ENCODE measurements at places on chromosomes 7 and 10.

DNA sequence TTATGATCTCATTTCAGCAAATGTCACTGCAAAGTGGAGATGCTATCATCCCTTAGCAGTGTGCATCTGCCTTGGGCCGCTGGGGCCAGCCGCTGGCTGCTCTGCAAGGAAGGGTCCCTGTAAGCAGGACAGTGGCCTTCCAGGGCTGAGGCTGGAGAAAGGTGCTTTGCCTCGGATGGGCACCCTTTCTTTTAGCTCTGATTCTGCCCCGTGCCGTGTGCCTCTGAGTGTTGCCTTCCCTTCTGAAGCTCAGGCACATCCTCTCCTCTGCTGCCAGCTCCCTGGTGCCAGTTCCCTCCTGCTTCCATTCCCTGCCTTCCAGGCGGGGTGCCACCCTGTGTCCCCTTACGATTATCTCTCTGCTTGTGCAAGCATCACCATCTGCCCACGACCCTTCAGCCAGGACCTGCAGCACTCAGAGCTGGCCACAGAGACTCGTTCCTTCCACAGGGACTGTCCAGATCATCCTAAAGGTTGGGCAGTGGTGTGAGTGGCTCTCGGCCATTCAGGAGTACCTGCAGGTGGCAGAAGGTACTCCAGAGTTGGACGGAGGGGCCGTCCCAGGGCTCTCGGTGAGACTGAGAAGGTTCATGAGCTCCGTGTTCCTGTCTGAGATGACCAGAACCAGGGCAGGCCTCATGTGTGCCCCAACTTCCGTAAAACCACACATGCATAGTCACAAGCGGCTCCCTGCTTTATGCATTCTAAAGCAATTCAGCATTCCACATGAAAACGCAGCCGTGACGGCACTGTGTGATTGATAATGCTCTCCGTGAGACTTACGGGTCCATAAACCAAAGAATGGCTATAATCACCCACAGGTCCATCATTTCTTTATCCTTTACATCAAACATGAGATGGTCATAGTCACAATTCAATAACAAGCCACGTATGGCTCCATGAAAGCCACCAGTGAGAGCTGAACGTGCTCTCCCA is 371.4 kb downstream of the DNAJB6 start:
- no peak for DNase-seq

DNA sequence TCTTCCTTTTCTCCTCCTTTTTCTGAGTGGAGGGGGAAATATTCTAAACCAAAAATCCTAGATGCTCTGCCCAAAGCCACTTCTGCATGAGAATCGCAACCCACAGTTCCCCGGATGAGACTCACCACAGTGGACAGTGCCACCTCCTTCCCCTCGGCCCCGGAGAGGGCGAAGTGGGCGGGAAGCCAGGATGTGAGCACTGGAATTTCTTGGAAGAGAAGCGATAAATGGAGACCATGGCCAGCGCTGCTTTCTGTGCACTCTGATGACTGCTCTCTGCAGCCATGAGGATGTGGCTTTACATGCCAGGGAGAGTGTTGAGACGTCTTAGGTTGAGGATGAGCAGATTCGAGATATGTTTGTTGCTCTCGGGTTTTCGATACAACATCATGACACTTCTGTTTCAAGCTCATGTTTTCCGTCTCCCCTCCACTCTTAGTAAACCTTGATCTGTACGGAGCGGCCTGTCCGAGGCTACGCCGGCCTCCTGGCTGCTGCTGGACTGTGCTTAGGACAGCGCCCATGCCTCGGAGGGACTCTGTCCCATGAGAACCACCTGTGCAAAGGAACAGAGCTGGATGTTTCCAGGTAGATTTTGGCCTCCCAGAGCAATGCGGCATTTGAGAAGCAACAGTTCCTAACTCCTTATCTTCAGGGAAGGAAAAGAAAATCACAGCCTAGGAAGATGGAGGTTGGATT is 414.6 kb upstream of the FOXK1 start:
- DNase-seq: no peak

DNA sequence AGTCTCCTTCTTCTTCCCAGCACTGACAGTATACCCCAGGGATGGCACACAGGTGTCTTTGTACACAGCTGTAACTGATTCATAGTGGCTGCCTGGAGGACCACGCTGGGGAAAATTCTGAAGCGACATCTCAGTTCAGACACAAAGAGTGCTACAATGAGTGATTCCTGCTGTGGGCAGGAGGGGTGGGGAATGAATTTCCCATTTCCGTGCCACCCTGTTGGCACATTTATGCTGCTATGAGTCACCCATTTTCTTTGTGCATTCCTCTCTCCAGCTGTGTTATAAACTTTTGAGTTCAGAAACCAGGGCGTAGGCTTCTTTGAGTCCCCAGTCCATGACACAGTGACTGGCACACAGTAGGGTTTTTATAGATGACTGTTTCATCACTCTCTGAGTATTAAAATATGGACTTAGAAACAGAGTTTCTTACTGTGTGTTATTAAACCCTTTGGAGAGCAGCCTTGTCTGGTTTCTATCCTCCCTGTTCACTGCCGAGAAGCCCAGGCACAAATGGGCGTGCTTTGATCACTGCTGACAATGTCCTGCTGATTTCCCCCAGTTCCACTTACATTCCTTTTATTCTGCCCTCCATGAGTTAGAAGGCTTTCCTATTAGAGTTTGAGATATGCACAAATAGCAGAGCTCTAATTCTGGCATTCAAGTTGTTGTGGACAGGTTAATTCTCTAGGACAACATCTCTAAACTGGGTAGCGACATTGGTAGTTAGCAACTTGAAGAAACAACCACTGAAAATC is 24.0 kb upstream of the NPS start:
- DNase-seq: no peak

DNA sequence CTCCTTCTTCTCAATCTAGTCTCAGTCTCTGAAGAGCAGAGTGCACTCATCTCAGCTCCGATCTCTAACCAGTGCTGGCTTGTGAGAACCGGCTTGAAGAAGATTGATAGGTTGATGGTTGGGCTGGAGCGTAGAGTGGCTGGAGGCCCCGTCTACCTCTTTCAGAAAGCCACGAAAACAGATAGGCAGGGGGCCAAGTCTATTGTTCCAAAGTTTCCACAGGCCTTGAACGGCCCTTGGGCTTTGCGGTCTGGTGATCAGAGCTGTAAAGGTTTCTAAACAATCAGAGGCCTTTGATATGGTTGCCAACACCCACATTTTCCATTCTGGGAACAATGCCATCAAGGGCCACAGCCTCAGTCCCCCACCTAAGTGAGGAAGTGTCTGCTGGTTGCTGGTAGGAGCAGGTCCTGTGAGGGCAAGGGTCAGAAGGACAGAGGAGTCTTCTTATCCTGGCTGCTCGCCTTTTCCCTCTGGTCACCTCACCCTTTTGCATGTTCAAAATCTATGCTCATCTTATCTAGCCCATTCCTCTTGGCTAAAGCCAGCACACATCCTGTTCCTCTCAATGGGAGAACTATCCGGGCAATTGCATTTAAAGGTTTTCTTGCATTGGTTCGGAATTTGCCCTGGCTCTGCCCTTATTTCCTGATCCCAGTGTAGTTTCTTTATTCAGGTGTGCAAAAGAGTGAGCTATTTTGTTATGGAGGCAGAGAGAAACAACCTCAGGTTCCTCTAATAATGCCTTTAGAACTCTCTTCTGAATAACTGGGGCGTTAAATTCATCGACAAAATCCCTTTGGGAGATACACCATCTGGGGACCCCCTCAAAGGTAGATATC is 70.3 kb upstream of the KMT2E start:
- peak; percentile 93 for DNase-seq

DNA sequence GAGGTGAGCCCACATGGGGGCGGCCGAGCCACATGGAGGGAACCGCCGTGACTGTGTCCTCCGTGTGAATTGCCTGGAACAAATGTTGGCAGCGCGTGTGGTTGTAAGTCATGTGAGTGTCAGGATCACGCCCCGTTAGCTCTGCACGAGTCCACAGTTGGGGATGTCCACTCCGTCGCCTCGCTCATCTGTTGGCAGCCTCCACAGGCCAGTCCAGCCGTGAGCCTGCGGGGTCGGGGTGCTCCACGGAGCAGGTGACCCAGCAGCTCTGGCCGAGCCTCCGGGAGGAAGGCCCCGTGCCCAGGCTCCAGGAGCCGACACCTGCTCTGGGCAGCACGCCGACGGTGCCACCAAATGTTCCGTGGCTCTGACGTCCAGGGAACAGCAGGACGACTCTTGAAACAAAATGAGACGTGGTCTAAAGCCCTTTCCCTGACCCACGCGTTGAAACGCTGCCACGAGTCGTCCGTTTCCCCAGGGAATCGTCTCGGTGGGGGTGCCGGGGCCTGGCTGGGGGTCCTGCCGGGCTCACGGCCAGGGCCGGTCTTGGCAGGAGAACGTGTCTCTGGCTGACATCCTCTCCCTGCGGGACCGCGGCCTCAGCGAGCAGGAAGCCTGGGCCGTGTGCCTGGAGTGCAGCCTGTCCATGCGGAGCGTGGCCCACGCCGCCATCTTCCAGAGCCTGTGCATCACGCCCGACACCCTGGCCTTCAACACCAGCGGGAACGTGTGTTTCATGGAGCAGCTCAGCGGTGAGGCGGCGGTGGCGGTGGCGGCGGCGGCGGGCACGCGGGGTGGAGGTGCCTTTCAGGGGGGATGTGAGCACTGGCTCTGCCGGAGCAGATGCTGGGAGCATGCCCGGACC is 7.0 kb downstream of the KNDC1 start:
- no peak for DNase-seq

DNA sequence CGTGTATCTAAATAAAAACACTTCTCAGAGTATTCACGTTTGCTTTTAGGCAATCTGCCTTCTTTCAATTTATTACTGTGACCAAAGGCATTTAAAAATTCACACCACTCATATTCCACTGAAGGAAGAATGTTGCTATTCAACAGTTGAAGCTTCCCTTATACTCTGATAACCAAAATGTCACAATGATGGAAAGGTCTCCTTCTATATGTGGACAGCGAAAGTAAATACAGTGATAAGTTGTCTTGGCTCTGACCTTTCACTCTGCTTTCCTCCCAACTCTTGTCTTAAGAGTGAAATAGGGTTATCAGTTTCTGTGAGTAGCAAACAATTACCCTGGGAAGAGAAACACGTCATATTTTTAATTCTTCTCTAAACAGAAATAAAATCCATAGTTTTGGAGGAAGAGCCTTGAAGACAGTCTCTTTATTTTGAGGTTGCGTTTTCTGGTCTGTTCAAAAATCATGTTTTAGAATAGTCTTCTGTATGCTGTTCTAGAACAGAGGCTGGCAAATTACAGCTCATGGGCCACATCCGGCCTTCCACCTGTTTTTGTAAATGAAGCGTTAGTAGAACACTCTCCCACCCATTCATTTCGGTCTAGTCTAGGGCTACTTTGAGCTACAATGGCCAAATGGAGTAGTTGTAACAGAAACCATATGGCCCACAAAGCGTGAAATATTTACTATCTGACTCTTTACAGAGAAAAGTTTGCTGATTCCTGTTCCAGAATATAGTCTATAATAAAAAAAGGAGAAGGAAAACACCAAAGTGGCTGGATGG is 41.3 kb downstream of the ETV1 start:
- peak; percentile 23 for DNase-seq

DNA sequence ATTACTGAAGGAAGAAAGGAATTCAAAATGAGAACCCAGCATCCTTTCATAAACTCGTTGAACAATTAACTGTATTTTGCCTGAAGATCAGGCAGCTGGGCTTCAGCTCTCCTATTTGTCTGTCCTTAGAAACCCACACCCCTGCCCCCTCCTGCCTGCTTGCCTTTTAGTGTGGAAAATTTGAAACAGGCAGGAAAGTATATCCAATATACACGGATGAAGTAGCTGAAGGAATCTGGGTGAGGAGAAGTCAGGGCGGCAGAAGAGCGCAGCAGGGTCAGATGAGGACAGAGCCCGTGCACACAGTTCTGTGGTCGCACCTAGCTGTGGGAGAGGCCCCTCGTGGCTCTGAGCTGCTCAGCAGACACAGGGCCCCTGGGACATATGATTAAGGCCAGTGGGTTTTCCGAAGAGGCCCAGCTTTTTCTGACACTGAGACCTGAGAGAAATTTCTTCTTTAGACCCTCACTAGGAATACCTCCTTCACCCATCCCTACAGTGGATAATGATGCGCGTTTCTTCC is 87.9 kb downstream of the ACTR3B start:
- no peak for DNase-seq

DNA sequence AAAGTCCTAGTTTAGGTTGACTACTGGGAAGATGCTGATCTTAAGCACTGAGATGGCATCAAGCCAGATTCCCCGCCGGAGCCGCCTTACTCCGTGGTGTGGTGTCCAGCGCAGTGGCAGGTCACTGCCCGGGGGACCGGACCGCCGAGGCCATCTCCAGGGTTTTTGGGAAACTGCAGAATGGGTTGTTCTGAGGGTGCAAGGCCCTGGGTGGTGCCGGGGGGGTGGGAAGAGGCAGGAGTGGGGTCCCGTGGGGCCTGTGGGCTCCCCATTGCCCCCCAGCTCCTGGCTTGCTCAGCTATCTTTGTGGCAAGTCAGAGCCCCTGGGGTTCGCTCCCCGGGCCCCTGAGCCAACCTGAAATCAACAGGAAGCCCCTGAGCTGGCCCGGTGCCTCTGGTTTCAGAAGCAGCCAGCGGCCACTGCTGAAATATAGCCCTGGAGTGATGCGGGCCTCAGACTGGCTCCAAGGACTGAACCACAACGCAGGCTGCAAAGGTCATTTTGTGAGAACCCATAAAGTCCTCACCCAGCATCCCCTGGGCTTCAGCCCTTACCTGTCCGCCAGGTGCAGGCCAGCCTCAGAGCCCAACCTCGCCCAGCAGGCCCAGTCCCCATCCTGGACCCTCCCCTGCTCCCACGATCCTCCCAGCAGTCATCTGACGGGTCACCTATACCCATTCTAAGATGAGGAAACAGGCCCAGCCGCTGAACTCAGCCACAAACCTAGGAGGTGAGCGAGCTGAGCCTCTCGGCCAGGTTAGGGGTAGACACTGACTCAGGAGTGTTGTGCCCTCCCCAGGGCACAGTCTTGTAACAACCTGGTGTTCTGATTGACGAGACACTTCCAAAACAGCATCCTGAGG is 102.7 kb downstream of the PDGFA start:
- no peak for DNase-seq

DNA sequence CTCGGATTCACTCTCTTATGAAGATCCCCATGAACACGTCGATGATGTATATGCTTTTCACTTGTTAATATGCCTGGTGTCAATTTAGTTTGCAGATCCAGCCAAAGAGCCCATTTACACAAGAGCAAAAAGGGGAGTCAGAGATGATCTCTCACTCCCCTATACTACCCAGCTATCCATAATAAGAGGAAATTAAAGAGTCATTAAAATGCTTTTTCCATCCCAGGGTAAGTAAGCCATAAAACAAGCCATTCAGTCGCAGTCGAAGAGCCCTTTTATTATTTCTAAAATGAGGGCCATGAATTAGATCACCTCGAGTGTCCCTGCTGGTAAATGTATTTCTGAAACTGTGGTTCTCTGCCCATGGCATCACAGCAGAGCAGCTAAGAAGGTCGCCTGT is 41.2 kb downstream of the CHCHD3 start:
- no peak for DNase-seq

- no peak for DNase-seq
Measured at GRCh38 chr10:43132867-43133787, 5.1 kb upstream of the CSGALNACT2 start.

DNA sequence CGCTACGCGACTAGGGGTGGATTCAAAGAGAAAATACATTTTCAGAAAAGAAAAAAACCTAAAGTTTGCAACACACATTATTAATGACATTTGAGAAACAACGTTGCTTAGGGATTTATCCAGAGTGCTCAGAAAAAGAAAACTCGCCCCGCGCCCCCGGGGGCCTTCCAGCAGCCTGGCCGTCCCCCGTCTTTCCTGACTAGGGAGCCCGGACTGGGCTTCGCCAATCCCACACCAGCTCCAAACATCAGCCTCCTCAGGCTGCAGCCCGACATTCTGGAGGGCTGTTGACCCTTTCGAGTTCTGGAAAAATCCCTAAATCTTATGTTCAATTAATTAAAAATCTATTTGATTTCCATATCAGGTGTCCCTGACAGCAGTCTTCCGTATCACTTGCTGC is 48.6 kb downstream of the CLEC2L start:
- DNase-seq: no peak

Data from GM12865 (cell line).